ENCODE measurements at places on chromosomes 12 and 14. TPM values are rescaled to one million over a fixed set of nuclear protein-coding genes. Genes with fewer than 3 reads are reported as not detected.

The RDH11 gene
- total RNA-seq = 196 TPM

The FRMD6 gene
- total RNA-seq = 478 TPM

The KRT81 gene
- under 0.01 TPM for total RNA-seq

The CFAP73 gene
- total RNA-seq = not detected

The PRH1 gene
- 27.1 TPM for total RNA-seq

The EPYC gene
- total RNA-seq = not detected

The DEPDC4 gene
- 3.2 TPM for total RNA-seq

The HEATR5A gene
- total RNA-seq = 46.1 TPM

The CIROP gene
- 0.25 TPM for total RNA-seq

The DLGAP5 gene
- 112 TPM for total RNA-seq
